Spinal cord (tissue), 10 donors: ENCODE measurements at places on chromosomes 1 and 21. TPM values are rescaled to one million over a fixed set of nuclear protein-coding genes. Genes with fewer than 3 reads are reported as not detected.

RIPK4 gene
- 0.10 TPM for total RNA-seq

NUP210L gene
- 0.10 TPM for total RNA-seq

GRCh38 chr1:150760013-150760412 is 5.6 kb downstream of the CTSS start:
- no peak overlapping the region for H3K4me3 ChIP-seq
- H3K4me1 ChIP-seq = no peaks in the 10 kb centered on the region
- DNase-seq = no peak
- H3K27ac ChIP-seq = no peak overlapping the region

DNA sequence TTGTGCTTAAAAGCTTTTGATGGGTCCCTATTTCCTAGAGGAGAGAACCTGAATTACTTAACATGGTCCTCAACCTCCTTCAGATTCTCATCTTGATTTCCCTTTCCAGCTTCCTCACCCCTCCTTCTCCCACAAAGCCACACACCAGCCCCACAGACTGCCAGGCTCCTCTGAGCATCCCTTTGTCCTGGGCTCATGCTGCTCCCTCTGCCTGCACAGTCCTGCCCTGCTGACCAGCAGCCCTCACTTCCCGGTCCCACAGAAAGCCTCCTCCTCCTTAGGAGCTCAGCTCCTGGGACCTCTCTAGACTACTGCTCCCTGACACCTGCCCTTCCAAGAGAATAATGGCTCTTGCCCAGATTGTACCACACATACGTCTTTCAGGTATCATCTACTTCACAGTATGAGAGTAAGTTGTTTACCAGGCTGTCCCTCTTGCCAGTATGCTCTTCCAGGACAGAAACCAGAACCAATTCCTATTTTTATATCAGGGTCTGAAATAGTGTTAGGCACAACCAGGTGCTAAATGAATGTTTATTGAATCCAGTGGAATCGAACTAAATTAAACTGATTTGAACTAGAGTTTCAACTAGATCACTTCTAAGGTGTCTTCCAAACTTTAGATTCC is 373.4 kb downstream of the LMX1A start:
- no peak overlapping the region for H3K4me3 ChIP-seq
- H3K36me3 ChIP-seq = no peaks in the 10 kb centered on the region
- no peaks in the 10 kb centered on the region for H3K4me1 ChIP-seq
- H3K27ac ChIP-seq = no peak overlapping the region
- no peak for DNase-seq

DNA sequence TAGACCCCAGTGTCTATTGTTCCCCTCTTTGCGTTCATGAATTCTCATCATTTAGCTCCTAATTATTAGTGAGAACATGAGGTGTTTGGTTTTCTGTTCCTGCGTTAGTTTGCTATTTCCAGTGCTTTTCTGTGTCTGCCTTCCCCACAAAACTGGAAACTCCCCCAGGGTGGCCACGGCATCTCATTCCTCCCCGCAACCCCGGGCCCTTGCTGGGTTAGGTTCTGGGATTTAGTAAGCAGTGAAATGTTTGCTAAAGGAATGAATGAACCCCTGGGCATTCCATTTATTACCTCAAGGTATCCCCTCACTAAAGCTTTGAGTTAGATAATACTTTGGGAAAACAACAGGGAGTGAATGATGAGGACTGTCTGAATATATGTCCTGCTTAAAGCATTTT is 142.9 kb downstream of the GLUL start:
- H3K4me1 ChIP-seq = no peaks in the 10 kb centered on the region
- no peak overlapping the region for H3K27ac ChIP-seq
- no peaks in the 10 kb centered on the region for H3K27me3 ChIP-seq
